NCI-H1048 (cell line): ENCODE measurements at places on chromosomes 11 and 22.

DNA sequence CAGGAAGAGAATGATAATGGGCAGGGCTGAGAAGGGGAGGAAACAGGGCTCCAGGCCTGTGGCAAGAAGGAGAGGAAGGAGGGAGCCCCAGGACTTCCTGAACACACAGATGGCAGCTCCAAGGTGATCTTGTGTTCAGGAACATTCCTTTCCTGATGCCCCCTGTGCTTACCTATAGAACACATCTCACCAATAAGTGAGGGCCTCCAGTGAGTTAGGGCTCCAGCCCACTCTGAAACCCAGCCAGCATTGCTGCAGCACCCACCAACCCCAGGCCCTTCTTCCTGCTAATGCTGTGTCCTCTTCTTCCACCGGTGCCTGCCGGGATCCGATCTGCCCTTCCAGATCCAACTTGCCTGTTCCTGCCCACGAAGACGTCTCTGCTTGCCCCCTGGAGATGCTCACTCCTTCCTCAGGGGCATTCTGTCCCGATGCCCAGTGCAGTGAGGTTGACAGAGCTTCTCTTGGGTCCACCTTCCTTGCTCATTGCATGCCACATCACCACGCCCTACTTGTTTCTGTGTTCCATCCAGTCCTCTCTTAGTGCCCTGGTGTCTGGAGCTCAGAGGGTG, 17.4 kb downstream of the ANKK1 start:
- DNase-seq, result no peak

- no peak for DNase-seq
Observed at GRCh38 chr11:119585043-119585781, 143.8 kb downstream of the NECTIN1 start.

- DNase-seq, result no peak
Observed at GRCh38 chr11:105399511-105399910, 210.4 kb upstream of the GRIA4 start.

- no peak for DNase-seq
Observed at GRCh38 chr11:15927864-15928217, 428.5 kb downstream of the SOX6 start.

DNA sequence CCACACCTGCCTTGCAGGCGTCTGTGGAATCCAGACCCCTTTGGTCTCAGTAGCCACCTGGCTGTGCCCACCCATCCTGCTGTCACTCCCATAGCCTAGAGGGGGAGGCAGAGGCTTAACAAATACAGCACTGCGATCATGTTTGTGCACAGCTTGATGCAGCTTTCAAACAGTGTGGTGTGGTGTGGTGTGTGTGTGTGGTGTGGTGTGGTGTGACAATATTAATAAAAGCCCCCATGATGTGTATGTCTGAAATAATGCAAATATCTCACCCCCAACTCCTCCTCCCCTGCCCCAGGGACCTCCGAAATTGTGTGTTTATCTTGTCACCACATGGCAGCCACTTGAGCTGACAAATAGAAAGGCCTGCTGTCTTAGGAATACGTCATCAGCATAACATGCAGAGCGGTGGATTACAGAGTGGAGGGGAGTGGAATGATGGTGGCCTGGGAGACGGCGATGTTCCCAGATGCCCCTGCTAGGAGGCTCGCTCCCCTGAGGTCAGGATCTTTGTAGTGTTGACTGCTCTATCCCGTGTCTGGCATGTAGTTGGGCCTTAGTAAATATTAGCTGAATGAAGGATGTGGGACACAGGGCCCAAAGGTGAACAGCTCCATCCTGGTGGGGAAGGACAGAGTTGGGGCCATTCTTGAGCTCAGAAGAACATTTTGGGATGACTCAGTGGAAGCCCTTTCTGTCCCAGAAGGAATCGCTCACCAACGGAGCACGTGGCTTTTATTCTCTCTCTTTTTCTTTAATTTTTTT, 2.8 kb downstream of the PDXP start:
- DNase-seq, result no peak

DNA sequence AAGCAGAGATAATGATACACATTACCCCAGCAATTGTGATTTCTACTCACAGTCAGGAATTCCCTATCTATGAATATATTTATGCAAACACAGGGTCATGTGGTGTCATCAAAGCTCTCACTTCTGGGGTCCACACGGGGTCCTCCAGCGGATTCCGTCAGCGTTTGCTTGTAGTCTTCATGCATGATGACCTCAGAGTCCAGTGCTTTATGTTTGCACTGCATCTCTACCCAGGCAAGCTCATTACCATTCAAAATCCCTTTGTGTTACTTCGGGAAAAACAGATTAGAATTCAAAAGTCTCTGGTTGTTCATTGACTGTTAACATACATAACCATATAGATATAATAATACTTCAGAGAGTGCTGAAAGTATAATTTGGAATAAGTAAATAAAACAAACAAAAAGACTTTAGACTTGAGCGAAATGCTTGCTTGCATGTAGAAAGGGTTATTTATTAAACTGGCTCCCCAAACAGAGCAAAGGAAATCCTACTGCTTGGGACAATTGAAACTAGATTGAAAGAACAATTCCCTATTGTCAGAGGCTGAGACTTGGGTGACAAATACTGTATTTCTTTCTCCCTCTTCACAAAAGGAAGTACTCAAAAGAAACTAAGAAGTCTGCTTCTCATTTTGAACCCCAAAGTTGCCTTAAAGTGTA, 423.1 kb downstream of the ETS1 start:
- no peak for DNase-seq
